ENCODE measurements at places on chromosomes 5 and 9.

DNA sequence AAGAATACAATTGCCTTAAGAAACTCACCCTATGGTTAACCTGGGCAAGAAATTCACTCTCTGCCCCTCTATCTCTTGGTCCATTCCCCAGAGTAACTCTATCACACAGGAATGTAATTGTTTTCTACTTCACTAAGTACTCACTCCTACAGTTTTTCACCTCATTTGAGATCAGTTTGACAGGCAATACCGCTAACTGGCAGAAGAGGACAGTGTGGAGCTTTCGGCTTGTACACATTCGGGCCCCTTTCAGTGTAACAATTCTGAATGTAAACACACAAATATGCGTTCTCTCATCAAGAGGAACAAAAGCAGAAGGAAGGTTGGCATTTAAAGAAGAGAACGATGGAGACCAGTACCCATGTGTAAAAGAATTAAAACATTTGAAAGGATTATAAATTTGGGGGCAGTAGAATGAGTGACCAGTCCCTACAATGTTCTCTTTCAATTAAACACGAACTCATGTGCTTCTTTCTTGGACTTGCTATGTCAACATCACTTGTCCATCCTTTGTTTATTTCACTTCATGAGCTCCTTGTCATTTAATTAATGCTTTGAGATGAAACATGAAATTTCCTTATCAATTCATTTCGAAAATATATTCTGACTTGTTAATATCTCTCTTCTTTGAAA lies 188.5 kb upstream of the GRAMD2B start:
- peak; percentile 14 for DNase-seq

DNA sequence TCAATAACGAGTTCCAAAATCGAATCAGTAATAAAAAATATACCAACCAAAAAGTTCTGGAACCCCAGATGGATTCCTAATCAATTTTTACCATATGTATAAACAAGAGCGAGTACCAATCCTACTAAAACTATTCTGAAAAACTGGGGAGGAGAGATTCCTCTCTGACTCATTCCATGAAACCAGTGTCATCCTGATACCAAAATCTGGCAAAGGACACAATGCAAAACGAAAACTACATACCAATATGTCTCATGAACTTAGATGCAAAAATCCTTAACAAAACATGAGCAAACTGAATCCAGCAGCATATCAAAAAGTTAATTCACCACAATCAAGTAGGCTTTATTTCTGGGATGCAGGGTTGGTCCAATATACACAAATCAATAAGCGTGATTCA lies 30.5 kb upstream of the MACIR start:
- DNase-seq = no peak

DNA sequence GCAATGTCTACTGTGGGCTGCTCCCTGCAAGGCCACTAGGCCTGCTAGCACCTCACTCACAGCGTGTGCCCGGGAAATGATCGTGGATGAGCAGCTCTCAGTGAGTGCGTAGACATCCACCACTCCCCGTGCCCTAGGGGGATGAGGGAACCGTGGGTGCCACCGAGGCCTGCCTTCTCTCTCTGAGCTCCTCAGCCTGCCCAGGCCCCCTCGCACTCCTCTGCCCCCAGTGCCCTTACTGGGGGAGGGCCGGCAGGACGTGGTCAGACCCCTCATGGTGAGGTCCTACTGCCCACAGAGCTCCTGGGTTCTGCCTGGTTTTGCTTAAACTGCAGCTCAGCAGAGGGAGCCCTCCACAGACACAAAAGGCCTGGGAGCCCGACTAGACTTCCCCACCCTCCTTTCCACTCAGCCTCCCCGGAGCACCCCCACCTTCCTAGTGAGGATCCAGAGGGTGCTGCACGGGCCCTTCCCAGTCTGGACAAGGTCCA lies 220.0 kb downstream of the CACNA1B start:
- DNase-seq = no peak

DNA sequence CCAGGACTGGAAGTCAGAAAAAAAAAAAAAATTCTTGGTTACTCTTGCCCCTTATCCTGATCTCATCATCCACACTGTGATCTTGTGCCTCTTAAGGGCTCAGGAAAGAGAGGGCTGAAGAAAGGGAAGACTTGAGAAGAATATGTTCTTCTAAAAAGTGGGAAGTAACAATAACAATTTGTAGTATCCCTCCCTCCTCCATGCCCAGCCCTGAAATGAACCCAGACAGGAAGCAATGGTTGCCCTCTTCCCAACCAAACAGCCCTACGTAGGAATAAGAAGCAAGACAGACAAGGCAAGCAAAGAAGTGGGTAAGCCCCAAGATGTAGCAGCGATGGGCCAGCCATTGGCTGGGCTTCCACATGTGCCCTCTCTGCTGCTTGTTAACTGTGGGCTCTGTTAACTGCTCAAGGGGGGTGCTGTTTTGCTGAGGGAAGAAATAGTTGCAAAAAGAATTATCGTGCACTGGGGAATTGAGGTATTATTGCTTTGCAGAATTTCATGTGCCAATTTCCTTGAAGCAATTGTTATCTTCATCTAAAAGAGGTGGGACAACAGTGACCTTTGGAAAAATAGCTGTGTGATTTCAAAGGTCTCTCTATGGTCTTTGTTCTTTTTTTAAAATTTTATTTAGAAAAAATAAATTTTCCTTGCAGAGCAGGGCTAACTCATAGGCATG lies 146.6 kb upstream of the PCA3 start:
- no peak for DNase-seq

GRCh38 chr5:179696603-179697002 lies 2.2 kb upstream of the CANX start:
- no peak for DNase-seq

DNA sequence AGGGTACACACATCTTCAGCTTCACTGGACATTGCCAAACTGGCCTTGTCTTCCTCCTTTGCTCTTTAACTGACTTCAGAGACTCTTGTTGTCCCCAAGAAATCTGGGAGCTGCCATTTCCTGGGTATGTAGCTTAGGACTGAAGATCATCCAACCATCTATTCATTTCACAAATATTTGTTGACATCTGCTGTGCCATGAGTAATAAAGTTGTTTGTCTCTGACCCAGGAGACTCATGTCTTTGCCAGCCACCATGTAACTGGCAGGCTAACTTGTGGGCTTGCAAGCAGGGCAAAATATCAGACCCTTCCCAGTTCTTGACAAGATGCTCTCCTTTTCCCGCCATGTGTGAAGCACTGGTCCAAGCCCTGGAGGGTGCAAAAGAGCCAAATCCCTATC lies 17.1 kb upstream of the TOR1B start:
- DNase-seq = no peak
